ENCODE measurements at places on chromosomes 5 and 9.

DNA sequence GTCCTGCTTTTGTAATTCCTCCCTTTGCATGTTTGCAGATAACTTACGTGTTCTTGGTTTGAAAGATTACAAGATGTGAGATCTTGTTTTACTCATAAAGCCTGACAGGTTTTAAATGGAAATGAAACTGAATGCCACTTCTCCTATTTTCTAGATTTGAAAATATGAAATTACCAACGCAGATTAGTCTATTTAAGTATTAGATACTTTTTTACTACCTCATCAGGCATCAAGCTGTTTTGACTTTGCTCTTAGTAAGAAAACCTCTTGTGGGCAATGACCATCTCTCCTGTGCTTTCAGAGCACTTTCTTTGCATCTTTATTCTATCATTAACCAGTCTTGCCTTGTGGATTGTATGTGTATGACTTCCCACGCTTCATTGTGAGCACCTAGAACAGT lies 3.5 kb downstream of the DMXL1 start:
- no peak for DNase-seq

- DNase-seq: no peak
These were observed 6.8 kb downstream of the LSM11 start for GRCh38 chr5:157750320-157750719.

DNA sequence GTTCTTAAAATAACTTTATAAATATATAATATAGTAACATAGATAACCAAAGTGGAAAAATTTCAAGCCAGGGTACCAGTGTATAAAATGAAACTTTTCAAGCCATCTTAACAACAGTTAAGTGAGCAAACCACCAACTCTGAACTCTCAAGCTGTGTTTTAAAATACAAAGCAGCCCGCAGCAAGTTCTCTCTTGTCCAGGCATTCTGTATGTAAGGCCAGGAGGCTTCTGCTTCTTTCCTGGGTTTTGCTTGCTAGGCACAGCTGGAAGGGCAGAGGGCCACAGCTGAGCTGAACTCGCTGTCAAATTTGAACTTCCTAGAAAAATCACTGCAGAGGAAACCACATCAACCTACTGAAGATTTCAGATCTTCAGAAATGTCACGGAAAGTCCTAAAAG lies 6.8 kb upstream of the CTNNAL1 start:
- DNase-seq: no peak

DNA sequence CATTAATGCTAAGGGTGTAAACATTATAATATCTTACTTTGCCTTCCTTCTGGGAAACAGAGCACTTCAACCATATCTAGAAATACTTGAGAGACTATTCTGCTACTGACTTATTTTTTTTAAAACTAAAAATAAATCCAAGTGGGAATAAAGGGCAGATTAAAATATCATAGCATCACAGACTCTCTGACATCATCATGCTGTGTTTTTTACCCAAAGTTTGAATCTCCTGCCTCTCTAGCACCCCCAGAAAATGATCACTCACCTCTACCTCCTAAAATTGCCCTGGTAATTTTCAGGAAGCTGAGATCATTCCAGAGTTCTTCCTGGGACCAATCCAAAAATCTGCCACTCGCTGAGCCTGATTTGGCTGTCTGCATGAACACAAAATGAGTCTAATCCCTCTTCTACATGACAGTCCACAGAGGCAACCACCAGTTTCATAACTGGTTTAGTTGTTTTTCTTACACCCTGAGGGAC lies 813.8 kb upstream of the DMAC1 start:
- DNase-seq: no peak

GRCh38 chr5:74248576-74248975 lies 392.0 kb downstream of the ENC1 start:
- no peak for DNase-seq

GRCh38 chr5:87313216-87313615 lies 45.5 kb downstream of the RASA1 start:
- DNase-seq: no peak

DNA sequence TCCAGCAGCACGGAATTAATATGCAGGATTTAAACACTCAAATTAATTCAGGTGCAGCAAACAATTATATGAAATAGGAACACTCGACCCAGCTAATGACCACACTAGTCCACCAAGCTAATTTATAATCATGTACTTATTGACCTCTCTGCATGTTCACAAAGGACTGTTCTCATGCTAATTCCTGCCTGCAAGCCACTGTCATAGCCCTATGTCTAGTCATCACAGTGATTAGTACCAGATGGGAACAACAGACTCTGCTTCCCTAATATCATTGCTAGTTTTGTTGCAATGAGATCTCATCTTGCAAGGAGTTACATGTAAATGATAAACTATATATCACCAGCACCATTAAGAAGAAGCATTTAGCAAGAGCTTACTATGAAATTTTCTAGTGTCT lies 553.0 kb upstream of the GRAMD2B start:
- DNase-seq: no peak

DNA sequence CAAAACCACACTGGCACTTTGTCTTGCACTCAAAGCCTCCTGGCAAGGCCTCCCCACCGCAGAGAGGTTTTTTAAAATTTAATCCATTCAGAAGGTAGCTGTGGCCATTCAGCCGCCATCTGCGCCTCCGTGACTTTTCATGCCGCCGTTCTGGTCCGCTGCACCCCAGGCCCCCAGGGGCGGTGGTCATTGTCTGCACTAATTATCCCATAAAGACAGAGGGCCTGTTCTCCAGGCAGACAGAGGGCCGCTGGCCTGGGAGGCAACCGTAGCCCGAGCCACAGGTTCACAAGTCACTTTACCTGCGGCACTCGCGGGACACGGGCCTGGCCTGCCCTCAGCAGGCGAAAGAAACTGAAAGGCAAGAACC lies 49.4 kb downstream of the EXD3 start:
- no peak for DNase-seq

GRCh38 chr9:129176701-129177442 lies 1.2 kb downstream of the IER5L start:
- DNase-seq: peak; percentile 75

DNA sequence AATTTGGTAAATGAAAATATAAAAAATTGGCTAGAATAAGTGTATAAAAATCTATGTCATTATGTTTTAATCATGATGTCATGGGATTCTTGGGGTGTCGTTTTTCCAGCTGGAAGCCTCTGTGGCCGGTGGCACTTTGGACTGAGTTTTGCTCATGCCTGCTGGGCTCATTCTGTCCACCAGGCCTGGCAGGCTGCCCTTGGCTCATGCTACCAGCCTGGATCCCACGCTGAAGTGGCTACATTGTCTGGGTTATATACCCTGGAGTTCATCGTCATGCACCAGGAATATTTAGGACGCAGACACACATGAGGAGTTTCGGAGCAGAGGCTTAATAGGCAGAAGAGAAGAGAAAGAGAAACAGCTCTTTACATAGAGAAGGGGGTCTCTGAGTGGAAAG lies 1913.7 kb upstream of the WWC1 start:
- no peak for DNase-seq

All from small intestine (tissue), 16 donors.